ENCODE measurements at places on chromosomes 13 and 19.

- no peak for DNase-seq
These were observed 507.4 kb upstream of the KLF12 start for GRCh38 chr13:74641586-74641985.

DNA sequence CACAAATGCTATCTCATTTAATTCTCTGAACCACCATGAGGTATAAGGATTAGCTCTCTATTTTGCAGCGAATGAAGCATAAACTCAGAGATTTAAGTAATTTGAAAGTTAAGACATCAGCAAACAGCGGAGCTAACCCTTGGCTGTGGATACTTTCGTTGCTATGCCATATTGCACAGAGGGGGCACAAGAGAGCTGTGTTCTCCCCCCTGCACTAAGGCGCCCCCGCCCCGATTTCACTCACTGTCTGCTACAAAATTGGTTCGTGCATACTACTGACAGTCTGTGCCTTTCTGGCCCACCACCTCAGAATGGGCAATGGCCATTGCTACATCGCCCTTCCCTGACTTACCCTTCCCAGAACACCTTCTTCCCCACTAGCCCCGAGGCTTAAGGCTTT is 105.7 kb upstream of the OBI1 start:
- no peak for DNase-seq

- DNase-seq = no peak
These were observed 641.0 kb upstream of the ARGLU1 start for GRCh38 chr13:107208889-107209288.

- no peak for DNase-seq
These were observed 64.1 kb upstream of the RANBP3 start for GRCh38 chr19:6041991-6042481.

GRCh38 chr13:28717170-28717569 is 1.6 kb downstream of the SLC46A3 start:
- DNase-seq = no peak

- no peak for DNase-seq
These were observed 913.5 kb upstream of the ATXN8OS start for GRCh38 chr13:69194130-69194529.
